ENCODE measurements at places on chromosomes 11 and 22.

- no peak for DNase-seq
These were observed 19.2 kb downstream of the PIM3 start for GRCh38 chr22:49979587-49980264.

DNA sequence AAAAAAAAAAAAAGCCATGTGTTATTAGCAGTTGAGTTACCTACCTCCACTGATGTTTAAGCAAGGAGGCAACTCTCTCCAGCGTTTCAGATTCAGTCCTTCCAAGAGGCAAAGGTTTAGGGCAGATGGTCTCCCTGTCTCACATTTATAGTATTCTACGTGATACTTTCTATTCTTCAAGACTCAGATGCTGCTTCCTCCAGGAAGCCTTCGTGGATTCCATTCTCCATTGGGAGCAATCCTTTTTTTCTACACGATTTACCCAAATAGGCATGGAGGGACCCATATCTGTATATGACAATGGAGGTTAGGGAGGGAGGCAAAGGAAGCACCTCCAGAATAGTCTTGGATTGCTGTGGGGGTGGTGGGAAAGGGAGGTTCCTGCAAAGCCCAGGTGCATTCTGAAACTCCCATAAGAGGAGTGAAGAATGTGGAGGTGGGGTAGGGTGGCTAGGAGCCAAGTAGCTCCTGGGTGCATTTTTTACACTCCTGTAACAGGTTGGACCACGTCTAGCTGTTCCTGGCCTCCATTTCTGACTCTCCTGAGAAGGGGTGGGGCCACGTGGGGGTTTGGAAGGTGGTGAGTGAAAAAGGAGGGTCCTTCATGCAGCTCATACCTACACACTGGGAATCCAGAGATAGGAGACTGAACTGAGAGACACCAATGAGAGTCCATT lies 16.2 kb downstream of the YPEL4 start:
- no peak for DNase-seq

- no peak for DNase-seq
These were observed 22.3 kb downstream of the PIK3IP1 start for GRCh38 chr22:31269892-31270579.

DNA sequence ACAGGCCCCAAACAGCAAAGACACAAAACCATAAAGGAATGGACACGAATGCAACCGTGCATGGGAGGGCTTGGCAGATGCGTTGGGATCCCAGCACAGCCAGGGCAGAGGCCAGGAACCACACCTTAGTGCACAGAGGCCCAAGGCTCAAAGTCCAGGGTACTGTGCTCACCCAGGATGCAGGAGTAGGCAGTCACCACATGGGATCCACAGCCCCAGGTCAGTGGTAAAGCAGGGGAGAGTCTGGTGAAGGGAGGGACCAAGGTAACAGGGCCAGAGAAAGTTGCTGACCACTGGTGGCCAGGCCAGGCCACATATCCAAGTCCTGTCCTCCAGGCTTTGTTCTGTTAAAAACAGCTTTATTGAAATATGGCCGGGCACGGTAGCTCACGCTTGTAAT lies 6.5 kb upstream of the CERK start:
- DNase-seq = no peak

DNA sequence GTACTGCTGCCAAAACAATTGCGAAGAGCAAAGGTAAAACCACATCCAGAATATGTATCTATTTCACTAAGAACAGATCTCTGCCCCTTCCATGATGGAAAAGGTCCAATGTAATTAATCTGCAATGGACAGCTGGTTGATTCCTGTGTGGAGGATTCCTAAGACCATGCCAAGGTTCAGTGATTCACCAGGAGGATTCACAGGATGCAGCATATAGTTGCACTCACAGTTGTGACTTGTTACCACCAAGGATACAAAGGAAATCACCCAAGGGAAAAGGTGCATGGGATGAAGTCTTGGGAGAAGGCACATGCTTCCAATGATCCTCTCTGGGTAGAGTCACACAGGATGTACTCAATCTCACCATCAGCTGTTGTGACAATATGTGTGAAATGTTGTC lies 35.1 kb upstream of the CUL5 start:
- no peak for DNase-seq

- DNase-seq = no peak
These were observed 82.1 kb downstream of the KCNQ1 start for GRCh38 chr11:2526808-2527381.

- DNase-seq = peak; percentile 89
These were observed 440 bp upstream of the SLC25A45 start for GRCh38 chr11:65382804-65383368.

GRCh38 chr11:92257536-92257935 lies 32.9 kb downstream of the FAT3 start:
- no peak for DNase-seq

GRCh38 chr11:45811109-45811435 lies 6.1 kb downstream of the SLC35C1 start:
- DNase-seq = no peak

- no peak for DNase-seq
These were observed 43.7 kb upstream of the APOA1 start for GRCh38 chr11:116881143-116881542.

- DNase-seq = no peak
These were observed 208.0 kb downstream of the DDX10 start for GRCh38 chr11:108872781-108873291.

- DNase-seq = no peak
These were observed 20.8 kb downstream of the MMP13 start for GRCh38 chr11:102934735-102935134.

GRCh38 chr22:36860821-36861659 lies at the start of gene NCF4:
NCF4 (plus strand) TSS chr22:36861006; CDS start chr22:36861172, 166 bp downstream.
- no peak for DNase-seq

DNA sequence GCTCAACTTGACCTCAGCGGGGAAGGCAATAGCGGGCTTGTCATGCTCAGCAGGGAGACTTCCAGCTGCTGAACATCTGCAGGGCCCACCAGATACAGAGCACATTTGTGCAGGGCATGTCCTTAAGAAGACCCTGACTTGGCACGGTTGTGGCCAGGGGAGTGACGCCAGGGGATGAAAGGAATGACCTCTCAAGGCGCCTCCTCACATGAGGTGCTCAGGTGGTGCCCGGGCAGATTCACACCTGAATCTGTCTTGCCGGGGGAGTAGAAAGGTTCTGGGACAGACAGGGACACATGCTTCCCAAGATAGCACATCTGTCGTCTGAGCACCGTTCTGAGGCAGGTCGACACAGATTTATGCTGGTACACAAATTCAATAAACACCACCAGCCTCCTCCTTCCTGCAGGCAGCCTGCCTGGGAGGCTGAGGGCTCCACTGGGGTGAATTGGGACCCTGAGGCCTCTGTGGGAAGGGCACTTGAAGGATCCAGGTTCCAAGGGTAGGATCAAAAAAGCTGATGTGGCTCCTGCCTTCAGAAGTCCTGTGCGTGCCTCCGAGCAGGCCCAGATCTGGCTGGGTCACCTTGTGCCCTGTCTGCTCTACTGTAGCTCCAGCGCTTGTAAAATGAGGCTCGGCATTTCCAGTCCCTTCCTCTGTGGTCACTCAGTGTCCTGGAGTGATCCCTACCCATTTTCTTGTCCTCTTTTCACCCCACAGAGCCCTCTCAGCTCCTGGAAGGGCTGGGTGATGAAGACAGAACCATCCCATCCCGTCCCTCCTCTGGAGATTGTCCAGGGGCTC lies 49.6 kb upstream of the NECTIN1 start:
- no peak for DNase-seq

GRCh38 chr22:17152971-17153370 lies 6.1 kb downstream of the HDHD5 start:
- peak; percentile 92 for DNase-seq

DNA sequence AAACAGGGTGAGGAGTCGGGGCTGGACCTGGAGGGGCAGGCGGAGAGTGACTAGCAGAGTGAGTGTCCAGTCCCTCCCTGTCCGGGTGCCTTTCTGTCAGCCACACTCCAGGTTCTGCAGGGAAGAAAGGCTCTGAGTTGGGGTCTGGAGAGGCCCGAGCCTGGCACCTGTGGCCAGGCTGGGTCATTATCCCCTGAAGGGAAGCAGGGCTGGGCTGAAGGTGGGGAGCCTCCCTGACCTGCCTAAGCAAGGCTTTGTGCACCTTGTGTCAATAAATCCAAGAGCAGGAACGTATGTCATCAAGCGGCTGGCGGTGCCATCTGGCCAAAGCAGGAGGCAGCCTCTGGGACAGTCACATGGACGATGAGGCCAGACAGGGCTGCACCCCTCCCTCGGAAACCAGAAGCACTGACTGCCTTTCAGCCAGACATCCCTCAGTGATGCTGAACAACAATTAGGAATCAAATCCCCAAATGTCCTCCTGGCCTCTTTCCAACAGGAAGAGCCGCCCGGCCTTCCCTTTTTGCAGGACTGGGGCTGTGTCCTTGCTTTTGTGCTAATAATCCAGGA lies 73.9 kb upstream of the FGF3 start:
- no peak for DNase-seq

- DNase-seq = no peak
These were observed 1.5 kb downstream of the ATG13 start for GRCh38 chr11:46618837-46619236.
